ENCODE measurements at places on chromosomes 7 and 10. TPM values are rescaled to one million over a fixed set of nuclear protein-coding genes. Genes with fewer than 3 reads are reported as not detected.

DNA sequence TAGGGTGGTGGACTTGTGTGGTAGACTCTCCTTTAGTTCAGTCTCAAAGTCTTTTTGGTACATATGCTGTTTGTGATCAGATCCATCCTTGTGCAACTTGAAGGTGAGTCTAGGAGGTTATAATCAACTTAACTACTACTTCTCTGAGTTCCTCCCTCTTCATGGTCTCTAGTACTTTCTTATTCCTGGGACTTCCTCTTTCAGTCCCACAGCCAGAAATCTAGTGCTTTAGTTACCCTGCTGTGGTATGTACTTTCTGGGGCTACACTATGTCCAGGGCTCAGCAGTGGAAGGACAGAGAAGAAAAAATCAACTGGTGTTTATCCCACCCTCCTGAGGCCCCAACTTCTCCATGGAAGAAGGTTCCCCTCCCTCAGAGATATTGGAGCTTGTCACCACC lies 19.4 kb upstream of the ATAD1 start:
- no peak for DNase-seq

GRCh38 chr10:6120691-6121090 lies 31.9 kb downstream of the RBM17 start:
- DNase-seq = no peak

- no peak for DNase-seq
Observed at GRCh38 chr7:140551355-140552239, 72.3 kb upstream of the MKRN1 start.

- no peak for DNase-seq
Observed at GRCh38 chr7:83677180-83677866, 28.4 kb upstream of the SEMA3E start.

DNA sequence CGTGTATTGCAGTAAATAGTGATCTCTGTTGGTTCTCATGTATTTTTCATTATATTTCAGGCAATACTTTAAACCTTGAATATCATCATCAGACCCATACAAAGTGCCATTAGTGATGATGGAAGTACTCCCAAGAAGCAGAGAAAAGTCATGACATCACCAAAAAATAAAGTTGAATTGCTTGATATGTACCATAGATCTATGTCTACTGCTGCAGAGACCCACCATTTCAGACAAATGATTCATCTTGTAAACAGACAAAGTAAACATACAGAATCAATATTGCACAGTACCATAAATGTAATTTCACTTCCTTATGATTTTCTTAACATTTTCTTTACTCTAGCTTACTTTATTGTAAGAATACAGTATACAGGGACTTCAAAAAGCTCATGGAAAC lies 347.8 kb downstream of the IPMK start:
- DNase-seq = no peak

DNA sequence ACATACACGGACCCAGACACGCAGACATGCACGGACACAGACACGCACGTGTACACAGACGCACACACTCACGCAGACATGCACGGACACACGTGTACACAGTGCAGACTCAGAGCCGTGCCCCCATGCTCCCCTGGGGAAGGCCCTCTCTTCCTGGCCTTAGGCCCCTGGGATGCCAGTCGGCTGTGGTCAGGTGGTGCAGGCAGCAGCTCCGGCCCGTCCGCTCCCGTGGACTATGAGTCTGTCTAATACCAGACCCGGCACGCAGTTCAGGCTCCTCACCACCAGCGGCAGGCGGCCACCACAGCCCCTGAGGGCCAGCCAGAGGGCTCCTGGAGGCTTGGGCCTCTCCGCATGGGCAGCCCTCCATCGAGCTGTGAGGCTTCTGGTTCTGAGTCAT lies 52.0 kb upstream of the NKX6-2 start:
- DNase-seq = no peak

DNA sequence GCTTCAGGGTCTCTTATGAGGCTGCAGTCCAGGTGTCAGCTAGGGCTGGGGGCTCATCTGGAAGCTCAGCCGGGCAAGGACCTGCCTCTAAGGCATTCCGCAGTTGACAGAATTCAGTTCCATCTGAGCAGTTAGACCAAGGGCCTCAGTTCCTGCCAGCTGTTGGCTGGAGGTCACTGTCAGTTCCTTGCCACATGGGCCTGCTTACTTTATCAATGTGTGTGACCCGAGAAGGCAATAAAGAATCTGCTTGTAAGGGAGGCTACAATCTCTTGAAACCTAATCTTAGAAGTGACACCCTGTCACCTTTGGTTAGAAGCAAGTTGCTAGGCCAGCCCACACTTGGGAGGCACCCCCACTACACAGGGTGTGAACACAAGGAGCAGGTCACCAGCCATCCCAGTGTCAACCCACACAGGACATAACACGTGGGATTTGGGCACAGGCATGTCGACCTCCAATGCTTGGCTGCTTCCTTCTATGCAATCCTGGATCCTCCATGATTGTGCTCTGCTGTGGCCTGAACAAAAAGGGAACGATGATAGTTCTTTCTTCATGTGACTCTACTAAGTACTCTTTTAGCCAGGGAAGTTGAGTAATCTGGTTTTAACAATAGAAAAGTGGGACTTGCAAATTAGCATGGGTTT lies 41.8 kb downstream of the MTURN start:
- no peak for DNase-seq

GRCh38 chr7:39609113-39609934 lies 14.0 kb upstream of the RALA start:
- DNase-seq = peak; percentile 55

DNA sequence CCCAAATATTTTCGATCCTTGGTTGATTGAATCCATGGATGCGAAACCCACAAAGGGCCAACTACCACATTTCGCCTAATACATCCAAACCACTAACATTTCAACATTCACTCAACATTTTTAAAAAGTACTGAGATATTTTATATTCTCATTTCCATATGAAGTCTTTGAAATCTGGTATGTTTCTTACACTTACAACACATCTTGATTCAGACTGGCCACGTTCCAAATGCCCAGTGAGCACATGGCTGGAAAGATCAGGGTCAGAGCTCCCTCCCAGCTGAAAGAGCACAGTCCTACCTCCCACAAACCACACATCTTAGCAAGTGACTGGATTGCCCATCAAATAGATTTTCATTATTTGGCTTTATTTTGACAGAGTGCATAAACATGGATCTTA lies 18.9 kb downstream of the NCAPG2 start:
- no peak for DNase-seq

DNA sequence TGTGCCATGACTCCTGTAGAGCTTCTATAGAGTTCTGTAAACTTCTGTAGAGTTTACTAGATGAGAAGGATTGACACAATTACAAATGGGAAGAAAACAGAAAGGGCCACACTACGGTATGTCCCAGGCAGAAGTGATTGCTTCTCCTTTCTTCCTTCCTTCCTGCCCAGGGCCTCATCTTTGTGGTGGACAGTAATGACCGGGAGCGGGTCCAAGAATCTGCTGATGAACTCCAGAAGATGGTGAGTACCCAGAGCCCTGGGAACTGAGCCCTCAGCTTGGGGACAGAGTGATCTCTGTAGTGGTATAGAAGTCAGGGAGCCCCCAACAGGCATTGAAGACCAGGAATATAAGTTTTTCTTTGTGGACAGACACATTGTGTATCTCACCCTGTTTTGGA lies 1.7 kb downstream of the ARF5 start:
- DNase-seq = no peak

- no peak for DNase-seq
Observed at GRCh38 chr7:47614450-47614849, 32.5 kb upstream of the TNS3 start.

DNA sequence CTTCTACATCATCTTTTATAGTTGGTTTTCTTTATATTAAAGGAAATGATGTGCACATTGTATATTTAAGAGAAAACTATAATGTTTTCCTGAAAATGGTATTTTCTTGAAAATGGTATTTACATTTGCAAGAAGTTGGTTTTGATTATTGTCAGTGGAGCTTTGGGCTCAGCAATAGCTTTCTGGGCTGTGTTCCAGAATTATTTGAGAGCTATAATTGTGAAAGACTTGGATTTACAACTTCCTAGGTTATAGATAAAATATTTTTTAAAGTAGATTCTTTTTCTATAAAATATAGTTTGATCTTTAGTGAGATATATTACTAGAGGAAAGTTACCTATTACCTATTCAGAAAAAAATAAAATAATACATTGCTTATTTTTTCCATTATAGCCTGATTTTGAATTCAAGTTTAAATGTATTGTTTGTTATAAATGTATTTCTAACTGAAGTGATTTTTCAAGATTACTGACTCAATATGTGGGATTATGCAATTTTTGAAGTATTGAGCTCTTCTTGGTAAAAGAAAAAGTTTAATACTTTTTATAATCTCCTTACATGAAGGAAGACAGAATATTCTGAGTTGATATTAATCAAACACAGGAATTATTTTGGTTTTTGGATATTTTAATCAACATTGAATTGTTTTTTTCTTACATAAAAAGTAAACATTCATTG lies 20.2 kb downstream of the GNAI1 start:
- no peak for DNase-seq

DNA sequence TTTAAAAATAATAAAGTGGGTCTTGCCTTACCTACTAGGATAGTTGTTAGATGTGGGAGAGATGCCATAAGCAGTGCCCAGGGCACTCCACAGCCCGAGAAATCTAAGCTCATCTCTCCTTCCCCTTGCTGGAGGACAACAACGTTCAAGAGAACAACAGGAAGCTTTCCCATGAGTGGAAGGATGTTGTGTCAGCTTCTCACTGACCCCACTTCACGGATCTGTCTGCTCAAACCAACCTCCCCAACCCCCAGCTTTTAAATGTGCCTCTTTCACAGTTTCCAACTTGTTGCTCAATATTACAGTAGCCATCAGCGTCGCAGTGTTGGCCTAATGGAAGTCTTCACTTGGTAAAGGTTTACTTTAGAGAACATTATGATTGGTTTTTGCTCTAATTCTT lies 72.1 kb downstream of the PTPRE start:
- DNase-seq = no peak

DNA sequence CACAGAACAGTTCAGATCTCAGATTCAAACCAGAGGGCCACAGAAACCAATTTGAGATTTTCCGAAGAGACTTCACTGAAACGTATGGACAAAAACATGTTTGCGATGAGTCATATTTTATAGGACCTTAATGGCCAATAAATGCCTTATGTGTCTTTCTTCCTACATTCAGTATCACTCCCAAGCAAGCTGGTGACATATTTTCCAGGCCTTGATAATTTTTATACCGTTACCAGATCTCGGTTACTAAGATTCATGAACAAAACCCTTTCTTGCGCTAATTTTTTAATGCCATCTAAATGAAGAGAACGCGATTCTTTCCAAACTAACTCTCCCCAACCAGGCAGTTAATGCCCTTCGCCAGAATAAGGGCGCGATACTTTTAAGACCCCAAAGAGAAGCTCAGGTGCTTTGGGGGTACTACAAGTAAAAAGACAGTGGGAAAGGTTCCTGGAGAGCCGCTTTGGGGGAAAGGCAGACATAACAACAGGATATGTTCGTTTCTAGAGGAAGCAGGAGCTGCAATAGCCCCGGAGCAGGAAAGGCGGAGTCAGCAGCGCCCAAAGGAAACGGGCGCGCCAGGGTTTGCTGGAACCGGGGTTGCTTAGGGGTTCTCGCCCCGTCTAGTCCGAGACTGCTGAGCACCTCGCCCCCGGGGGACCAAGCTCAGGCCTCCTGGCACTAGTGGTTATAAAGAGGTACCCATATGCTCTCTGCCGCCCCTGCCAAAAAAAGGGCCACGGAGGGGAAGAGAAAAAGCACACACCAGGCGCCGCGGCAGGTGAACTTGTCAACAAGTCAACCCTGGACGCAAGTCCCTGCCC lies 884 bp downstream of the ICA1 start:
- peak; percentile 63 for DNase-seq

DNA sequence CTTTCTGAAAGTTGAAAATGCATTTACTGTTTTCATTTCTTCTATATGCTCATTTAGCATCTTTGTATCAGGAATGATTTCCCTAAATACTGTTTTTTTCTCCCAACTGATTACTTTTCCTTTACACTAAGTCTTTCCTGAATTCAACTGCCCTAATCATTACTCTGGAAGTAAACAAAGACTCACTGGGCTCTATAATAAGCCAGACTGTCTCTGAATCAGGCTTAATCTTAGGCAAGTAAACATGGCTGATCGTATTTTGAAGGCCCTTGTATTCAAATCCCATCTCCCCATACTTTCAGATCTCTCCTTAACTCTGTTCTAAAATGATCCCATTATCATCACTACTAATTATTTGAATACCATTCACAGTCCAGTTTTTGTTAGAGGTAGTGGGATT lies 61.6 kb downstream of the PDZD8 start:
- DNase-seq = no peak

DNA sequence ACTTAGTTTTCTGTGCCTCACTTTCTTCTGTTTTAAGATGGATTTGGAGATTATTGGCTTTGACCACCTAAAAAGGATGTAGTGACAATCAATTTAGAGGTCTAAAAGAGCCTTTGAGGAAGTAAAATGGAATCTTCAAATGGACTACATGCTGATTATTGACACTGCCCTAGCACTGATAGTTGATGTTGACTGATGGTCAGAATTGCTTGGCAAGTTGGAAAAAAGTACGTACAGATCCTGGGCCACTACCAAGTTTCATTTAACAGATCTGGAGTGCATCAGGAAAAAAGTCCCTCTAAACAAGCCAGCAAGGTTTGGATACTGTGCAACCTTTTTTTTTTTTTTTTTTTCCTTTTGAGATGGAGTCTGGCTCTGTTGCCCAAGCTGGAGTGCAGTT lies 81.1 kb downstream of the TCF7L2 start:
- DNase-seq = no peak

GRCh38 chr7:127652333-127653248 lies 597 bp downstream of the SND1 start:
- DNase-seq = no peak

MNX1 gene
- 3.8 TPM for total RNA-seq

ASB4 gene
- total RNA-seq = not detected

PRPF18 gene
- total RNA-seq = 19.7 TPM

OR2A7 gene
- total RNA-seq = 2.6 TPM

CASTOR2 gene
- total RNA-seq = 52.4 TPM

NFKB2 gene
- total RNA-seq = 14.2 TPM

PRSS2 gene
- total RNA-seq = 2.0 TPM

MRM2 gene
- total RNA-seq = 19.1 TPM

ATOH7 gene
- total RNA-seq = 0.23 TPM

CHCHD3 gene
- 55.6 TPM for total RNA-seq

STAG3 gene
- total RNA-seq = 1.9 TPM

DENND2A gene
- 41.0 TPM for total RNA-seq

UBE2D1 gene
- total RNA-seq = 22.2 TPM
